ENCODE measurements at places on chromosomes 1 and 21.

DNA sequence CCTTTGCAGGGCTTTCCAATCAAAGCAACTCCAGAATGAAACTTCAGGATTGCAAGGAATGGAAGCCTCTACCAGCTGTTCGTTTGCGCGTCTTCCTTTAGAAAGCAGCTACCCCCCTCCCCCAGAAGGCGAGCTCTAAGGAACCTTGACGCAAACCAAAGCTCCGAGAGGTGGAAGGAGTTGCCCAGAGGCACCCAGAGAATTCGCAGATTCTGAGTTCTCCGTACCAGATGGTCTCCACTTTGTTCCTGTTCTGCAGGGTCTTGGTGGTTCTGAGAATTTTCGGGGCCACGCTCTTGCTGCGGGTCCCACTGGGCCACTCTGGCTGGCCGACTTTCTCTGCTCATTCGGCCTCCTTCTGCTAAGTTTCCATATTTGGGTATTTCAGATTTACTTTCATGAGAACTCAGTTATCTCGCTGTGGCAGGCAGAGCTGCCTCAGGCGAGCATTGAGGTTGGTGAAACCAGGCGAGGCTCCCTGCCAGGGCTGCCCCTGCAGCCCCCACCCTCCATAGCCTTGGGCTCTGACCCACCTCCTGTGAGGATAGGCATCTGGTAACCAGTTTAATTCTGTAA is 801 bp downstream of the TRAF5 start:
- no peak for DNase-seq

DNA sequence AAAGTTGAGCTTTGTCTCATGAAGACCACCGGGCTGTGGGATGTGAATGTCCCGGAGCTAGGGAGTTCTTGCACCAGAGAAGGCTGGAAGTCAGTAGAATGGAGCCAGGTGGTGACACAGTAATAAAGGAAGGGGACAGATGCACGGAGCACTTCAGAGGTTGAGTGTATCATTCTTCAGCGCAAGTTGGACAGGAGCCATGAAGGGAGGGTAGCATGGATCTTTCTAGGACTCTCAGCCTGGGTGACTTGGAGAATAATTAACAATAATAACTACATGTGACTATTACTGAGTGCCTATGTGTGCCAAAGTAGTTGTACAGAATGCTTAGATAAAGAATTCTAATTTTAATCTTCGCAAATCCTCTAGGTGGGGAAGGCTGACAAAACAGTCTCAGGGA is 258.7 kb upstream of the AJAP1 start:
- DNase-seq: no peak

DNA sequence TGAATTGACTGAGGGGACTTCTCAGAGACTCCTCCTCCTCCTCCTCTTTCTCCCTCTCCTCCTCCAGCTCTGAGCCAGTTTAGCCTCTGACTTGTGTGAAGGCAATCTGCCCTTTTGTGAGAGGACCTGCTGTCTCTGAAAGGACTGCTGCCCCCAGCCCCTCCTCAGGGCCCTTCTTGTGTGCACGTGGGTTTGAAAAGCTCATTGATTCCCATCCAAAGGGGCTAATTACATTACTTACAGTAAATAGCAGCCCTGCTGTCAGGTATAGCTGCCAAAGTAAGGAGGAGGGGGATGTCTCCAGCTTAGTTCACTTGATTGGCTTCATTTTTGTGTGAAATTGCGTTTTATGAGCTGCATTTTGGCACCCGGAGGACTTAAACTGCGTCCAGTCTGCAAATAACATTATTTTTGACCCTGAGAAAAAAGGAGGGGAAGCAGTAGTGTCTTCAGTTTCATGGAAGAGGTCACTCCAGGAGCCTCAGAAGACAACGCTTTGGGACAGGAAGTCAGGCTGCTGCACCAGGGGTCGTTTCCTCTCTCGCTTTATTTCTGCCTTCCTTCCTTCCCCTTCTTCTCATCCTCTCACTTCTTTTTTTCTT is 1.8 kb upstream of the LHX9 start:
- DNase-seq: no peak

GRCh38 chr1:228852024-228852423 is 116.7 kb downstream of the RHOU start:
- DNase-seq: no peak

DNA sequence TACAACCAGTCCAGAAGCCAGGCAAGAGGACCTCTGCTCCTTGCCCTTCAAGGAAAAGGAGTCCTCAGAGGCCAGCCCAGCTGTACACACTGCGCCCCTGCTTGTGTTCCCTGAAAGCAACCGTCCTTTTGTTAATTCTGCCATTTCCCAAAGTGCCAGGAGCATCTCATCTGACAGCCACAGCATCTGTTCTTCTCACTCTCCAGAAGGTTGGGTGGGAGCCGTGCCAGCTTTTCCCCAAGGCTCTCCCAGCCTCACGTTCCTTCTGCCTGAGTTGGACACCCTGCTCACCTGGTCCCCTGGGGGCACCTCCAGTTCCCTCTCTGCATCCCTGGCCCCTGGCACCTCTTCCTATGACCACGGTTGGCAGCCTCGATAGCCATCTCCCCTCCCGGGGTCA is 10.5 kb upstream of the CNTN2 start:
- DNase-seq: peak; percentile 89

DNA sequence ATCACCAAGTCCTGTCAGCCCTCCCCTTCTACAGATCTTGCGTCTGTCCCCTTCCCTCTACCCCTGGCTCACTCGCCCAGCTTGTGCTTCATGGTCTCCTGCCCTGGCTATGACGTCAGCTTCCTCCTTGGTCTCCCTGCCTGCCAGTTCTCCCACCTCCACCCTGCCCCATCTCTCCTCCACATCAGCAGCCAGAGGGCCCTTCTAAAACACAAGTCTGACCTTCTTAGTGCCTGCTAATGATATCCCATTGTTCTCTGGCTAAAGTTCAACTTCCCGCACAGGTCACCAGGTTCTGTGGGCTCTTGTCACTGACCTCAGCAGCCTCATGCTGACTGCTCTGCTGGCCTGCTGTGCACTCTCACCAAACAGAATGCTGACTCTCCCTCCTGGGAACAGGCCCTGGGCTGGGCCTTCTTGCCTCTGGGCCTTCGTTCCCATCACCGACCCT is 24.7 kb upstream of the MYCL start:
- DNase-seq: no peak

DNA sequence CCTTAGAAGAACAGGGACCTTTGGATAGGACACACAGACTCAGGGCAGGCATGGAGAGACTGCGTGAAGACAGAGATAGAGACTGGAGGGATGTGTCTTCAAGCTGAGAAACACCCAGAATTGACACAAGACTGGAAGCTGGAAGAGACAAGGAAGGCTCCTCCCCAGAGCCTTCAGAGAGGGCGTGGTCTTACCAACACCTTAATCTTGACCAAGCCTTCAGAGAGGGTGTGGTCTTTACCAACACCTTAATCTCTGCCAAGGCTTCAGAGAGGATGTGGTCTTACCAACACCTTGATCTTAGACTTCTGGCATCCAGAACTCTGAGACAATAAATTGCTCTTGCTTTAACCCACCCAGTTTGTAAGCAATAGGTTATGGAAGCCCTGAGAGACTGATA is 481.4 kb upstream of the VAMP3 start:
- no peak for DNase-seq

DNA sequence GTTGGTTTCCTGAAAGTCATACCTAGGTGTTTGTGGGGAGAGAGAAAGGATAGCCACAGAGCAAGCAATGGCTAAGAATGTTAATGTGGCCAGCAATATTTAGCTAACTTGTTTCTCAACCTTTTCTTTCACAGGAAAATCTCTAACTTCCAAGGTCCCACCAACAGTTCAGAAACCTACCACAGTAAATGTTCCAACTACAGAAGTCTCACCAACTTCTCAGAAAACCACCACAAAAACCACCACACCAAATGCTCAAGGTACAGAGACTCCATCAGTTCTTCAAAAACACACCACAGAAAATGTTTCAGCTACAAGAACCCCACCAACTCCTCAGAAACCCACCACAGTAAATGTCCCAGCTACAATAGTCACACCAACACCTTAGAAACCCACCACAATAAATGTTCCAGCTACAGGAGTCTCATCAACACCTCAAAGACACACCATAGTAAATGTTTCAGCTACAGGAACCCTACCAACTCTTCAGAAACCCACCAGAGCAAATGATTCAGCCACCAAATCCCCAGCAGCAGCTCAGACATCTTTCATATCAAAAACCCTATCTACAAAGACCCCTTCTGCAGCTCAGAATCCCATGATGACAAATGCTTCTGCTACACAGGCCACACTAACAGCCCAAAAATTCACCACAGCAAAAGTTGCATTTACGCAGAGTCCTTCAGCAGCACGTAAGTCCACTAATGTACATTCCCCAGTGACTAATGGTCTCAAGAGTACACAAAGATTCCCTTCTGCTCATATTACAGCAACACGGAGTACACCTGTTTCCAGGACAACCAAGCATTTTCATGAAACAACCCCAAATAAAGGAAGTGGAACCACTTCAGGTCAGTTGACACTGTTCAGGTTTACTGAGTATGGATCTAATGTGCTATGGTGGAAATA is 15.3 kb downstream of the CD55 start:
- no peak for DNase-seq

DNA sequence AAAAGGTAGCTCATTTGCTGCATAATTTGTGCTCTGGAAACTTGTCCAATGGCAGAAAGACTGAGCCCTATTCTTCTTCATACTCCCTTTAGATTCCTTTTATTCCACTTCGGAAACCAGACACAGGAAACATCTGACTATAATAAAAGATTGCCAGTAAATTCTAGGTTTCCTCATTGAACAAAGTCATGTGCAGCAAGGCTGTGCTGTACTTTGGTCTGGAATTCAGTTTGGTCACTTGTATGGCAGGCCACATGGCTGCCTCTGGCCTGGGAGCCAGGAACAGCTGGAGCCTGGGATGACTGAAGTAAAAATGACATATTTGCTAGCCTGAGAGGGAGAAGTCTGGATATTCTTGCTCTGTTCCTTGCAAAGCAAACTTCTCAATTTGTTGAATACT is 79.6 kb downstream of the ST3GAL3 start:
- DNase-seq: no peak

- no peak for DNase-seq
These were observed 50.8 kb downstream of the CAPN9 start for GRCh38 chr1:230797942-230798365.

DNA sequence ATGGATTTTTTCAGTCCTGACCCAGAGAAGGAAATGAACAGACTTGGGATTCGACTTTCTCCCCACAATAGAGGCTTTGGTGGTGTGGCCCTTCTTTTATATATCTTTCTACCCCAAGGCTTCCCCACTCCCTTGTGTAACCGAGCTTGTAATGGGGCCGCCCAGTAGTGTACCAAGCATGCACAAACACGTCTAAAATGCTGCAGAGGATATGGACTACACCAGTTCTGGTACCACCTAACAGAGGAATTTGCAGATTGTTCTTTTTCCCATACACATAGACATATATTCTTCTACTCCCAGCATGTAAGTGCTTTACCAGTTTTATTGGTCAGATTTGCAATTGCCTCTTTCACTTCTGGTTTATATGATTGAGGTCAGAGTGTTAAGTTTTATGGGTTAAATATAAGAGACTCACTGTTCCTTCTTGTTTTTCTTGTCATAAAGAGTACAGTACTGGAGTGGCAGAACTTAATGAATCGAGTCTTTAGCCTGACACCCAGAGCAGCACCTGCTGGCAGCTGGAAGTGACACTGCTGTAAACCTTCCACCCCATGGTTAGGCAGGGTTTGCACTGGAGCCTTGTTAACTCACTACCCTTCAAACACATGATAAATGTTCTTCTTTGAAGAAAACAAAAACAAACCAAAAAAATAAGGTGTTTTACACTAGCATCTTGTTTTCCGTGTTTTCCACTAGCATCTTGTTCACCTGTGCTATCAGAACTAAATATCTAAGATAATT is 198.6 kb downstream of the PTPRC start:
- DNase-seq: no peak

GRCh38 chr21:41419921-41420862 is 5.8 kb upstream of the MX1 start:
- DNase-seq: no peak

- no peak for DNase-seq
These were observed 55.0 kb downstream of the ALG14 start for GRCh38 chr1:95017775-95018174.

All from NCI-H524 treated with DMSO at 0.1 percent for 48 hours (cell line).